ENCODE measurements at places on chromosomes 7 and 10.

DNA sequence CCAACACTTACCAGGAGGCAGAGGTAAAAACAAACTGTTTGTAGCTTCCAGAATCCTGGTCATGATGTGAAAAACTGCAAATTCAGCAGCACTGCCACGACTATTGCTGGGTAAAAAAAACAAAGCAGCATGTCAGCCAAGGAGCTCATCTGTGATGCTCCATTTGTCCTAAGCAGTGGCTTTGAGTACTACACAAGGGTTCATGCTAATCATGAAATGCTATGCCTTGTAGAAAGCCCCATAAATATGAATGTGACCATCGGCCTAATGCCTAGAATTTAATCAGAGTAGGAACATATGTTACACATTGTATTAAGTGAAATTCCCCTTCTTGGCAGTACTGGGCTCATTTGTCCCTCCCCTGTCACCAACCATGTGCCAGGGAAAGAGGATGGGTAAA, 95.4 kb downstream of the GSAP start:
- no peak for DNase-seq

GRCh38 chr10:74685564-74685963, 140.8 kb upstream of the KAT6B start:
- no peak for DNase-seq

GRCh38 chr10:14696821-14697220, 77.9 kb downstream of the FAM107B start:
- DNase-seq = no peak

- DNase-seq = no peak
Measured at GRCh38 chr10:77045085-77045484, 592.5 kb downstream of the KCNMA1 start.

DNA sequence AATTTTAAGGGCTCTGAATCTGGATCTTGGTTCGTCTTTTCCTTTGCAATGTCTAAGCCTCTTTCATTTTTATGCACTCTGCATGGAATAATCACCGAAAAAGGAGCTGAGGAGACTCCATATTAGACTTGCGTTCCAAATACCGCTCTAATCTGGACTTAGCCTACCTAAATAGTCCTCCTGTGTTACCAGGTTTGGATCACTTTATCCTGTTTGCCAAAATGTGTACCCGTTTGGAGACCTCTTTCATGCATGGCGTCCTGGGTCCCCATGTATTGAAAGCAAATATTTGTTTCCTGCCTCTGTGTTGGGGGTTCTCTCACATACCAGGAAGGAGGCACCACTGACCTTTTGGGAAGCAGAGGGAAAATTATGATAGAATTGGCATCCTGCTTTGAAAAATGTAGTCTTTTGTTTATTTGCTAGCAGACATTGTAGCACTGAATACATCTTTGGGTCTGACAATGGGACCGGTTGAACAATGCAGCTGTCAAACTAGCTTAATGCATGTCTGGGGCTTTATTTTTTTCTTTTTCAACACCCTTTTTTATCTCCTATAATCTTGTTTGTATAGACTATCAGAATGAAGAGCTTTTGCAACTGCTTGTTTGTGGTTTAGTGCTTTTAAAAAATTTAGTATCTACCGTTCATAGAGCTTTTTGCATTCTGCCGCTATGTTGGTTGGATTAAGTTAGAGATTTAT, 11.8 kb upstream of the CELF2 start:
- DNase-seq = no peak

DNA sequence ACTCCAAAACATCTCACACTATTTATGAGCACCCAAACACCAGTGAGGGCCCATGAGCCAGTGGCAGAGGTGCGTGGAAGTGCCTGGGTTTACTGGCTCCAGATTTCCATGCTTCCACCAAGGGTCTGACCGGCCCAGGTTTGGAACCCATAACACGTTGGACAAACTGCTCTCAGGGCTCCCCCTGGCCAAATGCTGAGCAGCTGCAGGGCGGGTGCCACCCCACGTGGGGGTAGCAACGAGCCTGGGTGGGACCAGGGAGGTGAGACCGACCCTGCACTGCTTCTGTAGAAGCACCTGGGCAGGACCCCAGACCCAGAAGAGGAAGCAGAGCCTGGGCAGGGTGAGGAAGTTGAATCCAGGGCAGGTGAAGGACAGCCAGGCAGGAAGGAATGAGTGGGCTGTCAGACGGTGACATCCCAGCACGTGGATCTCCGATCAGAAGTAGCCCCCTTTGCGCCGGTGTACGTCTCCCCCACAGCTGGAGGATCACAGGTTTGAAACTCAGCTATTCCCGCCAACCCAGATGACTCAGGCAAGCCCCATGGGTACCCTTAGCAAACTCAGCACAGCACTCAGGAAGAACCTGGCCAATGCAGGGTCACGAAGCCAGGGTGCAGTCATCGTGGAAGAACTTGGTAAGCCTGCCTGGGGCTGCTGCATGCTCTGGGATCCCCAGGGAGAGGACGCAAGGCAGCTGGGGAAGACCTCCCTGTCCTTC, 100.4 kb upstream of the DDC start:
- DNase-seq = no peak

- no peak for DNase-seq
Measured at GRCh38 chr7:111168182-111168581, 77.3 kb downstream of the LRRN3 start.

- no peak for DNase-seq
Measured at GRCh38 chr10:5999440-6000165, 22.3 kb upstream of the IL15RA start.

DNA sequence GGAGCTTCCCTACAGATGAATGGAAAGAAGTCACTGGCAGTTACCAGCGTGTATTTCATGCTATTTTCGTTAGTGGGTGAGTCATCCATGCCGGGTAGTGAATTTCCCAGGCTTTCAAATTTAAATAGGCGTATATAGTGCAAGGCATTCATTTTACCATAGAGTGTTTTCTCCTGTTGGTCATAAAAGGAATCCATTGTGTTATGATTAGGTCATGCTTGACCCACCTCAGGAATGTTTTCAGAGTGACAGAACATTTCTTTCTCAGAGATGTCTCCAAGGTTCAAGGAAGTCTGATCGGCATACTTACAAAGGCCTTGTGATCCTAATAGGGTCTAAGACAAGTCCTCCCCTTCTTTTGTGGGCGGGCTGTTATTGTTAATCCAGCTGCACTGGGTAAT, 110.7 kb downstream of the AKR1D1 start:
- DNase-seq = peak; percentile 43

DNA sequence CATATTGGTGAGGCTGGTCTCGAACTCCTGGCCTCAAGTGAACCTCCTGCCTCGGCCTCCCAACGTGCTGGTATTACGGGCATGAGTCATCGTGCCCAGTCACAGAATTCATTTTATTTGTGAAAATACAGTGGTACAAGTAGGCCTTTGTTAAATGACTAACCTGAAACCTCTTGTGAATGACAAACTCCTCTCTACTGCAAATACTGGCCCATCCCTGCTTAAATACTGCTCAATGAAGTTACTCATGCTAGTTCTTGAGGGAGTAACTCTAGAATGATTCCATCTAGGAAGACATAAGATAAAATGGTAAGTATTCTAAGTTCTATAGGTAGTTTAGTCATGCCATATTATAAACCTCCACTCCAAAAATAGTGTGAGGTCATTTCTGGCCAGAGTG, 80.7 kb downstream of the UBE2H start:
- no peak for DNase-seq

GRCh38 chr7:129933627-129934026, 19.1 kb downstream of the UBE2H start:
- DNase-seq = no peak

- DNase-seq = peak; percentile 82
Measured at GRCh38 chr10:75375838-75376237, 25.7 kb downstream of the ZNF503 start.

- no peak for DNase-seq
Measured at GRCh38 chr7:82080254-82080927, 310.5 kb upstream of the HGF start.

DNA sequence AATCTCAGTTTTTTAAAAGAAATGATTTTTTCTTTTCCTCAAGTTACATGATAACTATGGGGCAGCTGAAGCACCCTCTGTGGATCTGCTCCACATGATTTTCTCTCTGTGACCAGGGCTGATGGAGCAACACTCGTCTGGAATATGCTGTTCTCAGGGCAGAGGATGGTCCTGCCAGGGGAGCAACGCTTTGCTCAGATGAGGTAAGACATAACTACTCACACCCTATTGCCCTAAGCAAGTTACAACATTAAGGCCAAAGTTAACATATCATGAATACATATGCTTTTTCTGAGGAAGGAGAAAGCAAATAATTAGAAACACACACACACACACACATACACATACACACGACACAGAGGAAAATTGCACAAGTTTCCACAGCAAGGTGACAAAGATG, 71.4 kb downstream of the CALCR start:
- no peak for DNase-seq

GRCh38 chr7:73701357-73701995, 18.0 kb downstream of the STX1A start:
- peak; percentile 53 for DNase-seq

- no peak for DNase-seq
Measured at GRCh38 chr10:133394801-133395221, 854 bp downstream of the MTG1 start.

- no peak for DNase-seq
Measured at GRCh38 chr10:128009372-128010126, 102.6 kb downstream of the PTPRE start.

GRCh38 chr10:73408061-73408460, 5.8 kb downstream of the ANXA7 start:
- DNase-seq = no peak

DNA sequence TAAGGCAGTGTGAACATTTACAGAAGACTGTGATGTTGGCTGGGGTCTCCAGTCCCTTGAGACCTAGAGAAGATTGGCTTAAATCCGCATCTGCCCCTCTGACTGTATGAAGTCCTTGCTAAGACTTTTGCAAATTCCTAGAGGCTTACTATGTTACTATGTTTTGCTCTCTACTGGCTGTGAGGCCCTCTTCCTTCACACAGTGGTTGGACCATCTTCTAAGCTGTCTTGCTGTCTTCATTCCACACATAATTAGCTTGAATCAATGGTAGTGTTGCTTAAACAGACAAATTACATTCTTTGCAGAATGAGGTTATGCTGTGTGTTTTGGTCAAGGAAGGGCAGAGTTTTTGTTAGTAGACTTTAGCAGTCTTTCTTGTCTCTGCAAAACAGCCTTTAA, 658.0 kb downstream of the TYW1 start:
- DNase-seq = no peak

DNA sequence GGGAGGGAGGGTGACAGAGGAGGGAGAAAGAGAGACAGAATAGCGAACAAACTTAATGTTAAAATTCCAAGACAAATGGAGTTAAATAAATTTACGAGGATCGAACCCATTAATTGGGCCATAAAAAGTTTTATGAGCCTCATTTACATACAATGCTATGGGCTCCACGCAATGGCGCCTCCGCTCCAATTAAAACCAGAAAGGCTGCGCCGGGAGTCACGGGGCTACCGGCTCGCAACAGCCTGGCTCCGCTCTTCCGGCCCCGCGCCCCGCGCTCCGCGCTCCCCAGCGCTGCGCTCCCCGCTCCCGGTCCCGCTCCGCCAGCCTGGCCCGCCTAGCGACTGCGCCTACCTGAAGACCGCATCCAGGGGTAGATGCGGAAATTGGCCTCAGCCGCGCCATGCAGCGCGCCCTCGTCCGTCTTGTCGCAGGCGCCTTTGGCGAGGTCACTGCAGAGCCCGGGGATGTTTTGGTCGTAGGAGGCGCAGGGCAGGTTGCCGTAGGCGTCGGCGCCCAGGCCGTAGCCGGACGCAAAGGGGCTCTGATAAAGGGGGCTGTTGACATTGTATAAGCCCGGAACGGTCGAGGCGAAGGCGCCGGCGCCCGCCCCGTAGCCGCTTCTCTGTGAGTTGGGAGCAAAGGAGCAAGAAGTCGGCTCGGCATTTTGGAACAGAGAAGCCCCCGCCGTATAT, 513 bp downstream of the HOXA7 start:
- peak; percentile 12 for DNase-seq

DNA sequence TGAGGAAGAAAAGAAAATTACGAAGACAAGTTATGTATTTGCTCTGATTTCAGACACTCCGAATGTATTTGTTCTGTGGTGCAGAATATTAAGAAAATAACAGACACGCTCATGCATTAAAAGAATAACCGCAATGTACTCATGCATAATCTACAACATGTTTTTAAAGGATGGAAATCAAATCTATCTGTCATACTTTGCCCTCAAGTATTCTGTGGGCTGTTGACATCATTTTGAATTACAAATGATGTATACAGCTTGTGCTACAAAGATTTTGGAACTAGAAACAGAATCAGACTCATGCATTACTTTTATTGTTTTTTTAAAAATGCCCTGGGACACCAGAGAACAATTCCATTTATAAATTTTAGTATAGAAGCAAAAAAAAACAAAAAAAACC, 69.9 kb downstream of the APBB1IP start:
- no peak for DNase-seq

GRCh38 chr7:90879924-90880323, 283.8 kb downstream of the CDK14 start:
- DNase-seq = no peak

GRCh38 chr7:67406976-67407375, 410.3 kb downstream of the TYW1 start:
- DNase-seq = no peak

- peak; percentile 84 for DNase-seq
Measured at GRCh38 chr7:116859323-116859722, 3.1 kb upstream of the CAPZA2 start.

- no peak for DNase-seq
Measured at GRCh38 chr7:19235680-19236079, 90.5 kb upstream of the FERD3L start.

- DNase-seq = no peak
Measured at GRCh38 chr7:9149499-9150082, 716.2 kb downstream of the NXPH1 start.

GRCh38 chr7:137120690-137121089, 222.8 kb downstream of the PTN start:
- no peak for DNase-seq

DNA sequence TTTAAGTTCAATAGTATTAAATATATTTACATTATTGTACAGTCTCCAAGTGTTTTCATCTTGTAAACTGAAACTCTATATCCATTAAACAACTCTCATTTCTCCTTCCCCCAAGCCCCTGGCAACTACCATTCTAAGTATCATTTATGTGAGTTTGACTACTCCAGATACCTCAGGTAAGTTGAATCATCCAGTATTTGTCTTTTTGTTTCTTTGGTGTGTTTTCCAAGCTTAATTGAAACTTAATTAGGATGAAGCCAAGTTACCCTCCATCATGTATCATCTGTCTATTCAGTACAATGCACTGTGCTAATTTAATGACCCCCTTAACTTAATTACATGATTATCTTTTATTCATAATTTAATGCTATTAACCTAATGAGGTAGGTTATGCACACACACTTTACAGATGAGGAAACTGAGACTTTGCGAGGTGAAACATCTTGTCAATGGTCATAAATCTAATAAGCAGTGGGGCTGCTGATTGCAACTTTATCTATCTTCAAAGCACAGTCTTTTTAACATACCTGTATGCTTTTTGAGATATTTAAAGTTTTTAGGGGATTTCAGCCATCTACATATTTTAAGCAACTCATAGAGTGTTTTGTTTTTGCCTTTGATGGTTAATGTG, 663 bp downstream of the MACC1 start:
- peak; percentile 11 for DNase-seq

- DNase-seq = no peak
Measured at GRCh38 chr10:6877336-6877721, 297.3 kb upstream of the PRKCQ start.
